Smooth muscle cell of the brain vasculature (primary cell): ENCODE measurements at places on chromosomes 5 and 9.

DNA sequence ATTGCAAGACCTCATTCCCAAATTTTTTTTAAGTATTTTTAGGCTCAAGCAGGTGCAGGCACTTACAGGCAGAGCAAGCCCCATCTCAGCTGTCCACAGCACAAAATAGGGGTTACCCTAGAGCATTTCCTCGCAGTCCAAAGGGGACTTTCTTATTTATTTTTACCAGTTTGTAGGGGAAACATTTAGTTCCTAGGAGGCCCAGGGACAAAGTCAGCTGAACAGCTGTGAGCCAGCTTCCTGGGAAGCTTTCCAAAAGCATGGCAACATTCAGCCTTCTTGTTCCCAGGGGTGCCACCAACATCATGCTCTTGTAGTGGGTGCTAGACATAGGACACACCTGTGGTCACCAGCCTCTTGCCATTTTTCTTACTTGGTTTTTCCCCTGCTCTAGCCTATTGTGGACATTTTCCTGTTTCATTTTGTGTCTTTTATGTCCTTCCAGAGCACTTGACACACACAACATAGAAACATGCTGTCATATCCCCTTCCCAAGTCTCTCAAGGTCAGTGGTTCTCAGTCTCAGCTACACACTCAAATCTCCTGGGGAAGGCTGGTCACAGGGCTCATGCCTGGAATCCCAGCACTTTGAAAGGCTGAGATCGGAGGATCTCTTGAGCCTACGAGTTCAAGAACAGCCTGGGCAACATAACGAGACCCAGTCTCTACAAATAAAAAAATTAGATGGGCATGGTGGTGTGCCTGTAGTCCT lies 38.2 kb downstream of the HAVCR1 start:
- no peak for DNase-seq

DNA sequence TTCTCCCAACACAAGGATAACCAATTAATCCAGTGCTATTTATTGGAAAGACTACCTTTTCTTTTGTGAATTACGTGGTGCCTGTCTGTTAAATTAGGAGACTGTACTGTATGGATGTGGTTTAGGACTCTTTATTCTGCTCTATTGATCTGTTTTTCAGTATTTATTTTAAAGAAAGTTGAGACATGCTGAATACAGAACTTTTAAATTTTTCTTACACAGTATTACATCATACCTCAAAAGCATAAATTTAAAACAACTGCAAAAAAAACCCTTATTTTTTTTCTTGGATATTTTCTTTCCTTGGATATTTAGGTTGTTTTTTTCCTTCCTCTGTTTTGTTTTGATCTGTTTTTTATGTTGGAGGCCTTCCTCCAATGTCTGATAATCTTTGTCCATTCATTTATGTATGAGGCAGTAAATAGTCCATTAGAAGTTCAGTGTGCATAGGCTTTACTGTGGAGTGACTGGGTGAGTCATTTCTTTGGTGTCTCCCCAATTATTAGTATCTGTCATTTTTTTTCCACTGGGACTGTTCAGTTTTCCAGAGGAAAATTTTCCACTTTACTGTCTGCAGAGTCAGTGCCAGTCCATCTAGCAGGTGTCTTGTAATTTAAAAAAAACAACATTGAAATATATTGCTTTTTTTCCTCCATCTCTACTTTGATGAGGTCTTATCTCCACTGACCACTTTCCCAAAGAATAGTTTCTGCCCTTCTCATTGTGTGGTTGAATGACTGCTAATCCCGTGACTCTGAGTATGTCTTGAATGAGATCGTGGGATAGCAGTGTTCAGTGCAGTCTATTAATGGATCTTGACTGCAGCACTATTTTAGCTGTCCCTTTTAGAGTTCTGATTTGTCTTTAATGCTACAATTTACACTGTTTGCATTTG lies 15.2 kb downstream of the CYSTM1 start:
- no peak for DNase-seq

DNA sequence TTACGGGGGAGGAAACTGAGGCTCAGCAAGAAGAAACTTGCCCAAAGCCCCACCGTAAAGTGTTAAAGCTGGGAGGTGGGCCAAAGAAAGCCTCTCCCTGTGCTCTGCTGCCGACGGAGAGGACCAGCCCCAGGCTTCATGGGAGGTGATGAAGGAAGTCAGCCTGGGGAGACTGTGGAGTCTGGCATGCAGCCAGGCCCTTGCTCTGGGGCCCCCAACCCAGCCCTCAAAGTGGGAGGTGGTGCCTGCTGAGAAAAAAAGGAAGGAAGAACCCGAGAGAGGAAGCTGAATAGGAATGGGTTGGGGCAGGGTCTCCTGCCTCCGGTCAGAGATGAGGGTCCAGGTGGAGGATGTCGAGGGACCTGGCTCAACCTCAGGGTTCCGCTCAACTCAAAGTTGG lies 3.8 kb downstream of the RNF44 start:
- DNase-seq: no peak

- DNase-seq: peak; percentile 72
Measured at GRCh38 chr5:177006265-177006972, at the start of gene UIMC1. UIMC1 (minus strand) TSS chr5:177006779; CDS start chr5:176982615, 24,164 bp downstream.

DNA sequence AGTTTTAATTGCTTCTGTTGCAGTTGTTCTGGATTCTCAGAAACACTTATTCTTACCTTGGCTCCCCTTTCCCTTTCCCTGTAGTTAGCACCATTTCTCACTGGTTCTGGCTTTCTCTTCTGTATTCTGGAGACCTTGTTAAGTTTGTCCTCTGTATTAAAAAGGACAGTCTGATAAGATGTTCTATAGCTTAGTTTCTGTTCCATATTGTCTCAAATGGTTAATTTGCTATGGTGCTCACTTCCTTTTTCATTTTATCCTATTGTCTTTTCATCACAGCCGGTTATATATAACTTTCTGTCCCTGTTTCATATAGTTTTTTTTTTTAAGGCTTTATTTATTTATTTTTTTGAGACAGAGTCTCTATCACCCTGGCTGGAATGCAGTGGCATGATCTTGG lies 41.4 kb upstream of the KIAA1958 start:
- no peak for DNase-seq

DNA sequence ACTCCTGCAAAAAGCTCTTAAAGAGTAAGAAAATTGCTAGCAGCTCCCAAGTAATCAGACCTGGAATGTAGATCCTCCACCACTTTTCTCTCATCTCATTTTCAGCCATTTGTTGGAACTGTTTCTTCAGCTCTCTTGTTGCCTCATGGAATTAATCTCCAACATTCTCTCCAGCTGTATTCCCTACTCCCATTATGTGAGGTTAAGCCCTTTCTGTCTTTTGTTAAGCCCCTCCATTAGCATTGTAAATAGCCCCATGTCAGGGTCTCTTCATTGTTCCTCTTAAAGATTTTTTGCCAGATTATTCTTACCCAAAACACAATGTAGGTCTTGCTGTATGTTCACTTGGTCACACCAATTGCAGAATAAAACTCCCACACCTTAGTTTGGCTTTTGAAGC lies 119.8 kb downstream of the PLPPR1 start:
- no peak for DNase-seq

DNA sequence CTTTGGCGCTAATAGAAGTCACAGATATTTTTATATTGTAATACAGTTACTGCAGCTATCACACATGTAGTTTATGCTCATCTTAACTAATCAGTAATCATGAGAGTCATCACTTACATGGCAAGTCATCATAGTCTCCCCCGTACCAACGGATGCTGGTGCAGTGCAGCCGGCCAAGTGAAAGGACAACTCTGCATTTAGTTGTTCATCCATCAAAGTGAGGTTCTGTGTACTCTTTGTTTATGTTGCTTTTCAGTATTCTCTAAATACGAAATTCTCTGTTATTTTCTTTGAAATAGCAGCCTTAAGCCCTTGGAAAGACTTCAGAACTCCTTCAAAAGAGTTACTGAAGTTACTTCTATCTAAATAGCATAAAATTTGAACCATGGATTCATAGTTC lies 216.7 kb downstream of the CCDC171 start:
- DNase-seq: no peak

- DNase-seq: no peak
Measured at GRCh38 chr9:2889023-2889422, 45.1 kb upstream of the PUM3 start.

DNA sequence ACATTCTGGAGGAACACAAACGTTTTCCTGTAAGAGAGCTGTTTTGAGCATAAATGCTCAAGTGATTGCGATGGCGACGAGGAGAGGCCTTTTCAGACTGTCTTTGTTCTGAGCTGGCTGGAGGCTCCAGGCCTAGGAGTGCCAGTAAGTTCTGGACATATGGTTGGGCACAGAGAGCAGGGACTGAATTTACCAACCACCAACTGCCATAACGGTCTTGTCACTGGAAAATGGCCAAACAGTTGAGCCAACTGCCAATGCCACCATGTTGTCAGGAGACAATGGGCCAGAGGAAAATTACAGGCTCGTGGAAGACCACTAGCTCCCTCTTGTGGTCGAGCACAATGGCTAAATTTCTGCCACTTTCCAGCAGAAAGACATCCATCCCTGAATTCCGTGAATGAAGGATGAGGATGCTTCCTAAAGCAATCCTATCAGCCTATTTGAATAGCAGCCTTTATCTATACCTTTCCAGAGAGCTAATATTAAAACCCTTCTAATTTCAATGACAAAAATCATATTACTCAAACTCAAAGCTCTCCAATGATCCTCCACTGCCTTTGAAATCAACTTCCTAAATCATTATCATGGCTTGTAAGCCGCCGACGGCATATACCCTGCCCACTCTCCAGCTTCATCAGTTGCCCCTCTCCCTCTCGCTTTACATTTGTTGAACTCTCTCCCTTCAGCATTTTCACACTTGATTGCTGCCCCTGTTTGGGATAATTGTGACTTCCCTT lies 66.9 kb upstream of the GLIS3 start:
- no peak for DNase-seq

GRCh38 chr9:1231998-1232919 lies 182.1 kb downstream of the DMRT2 start:
- DNase-seq: peak; percentile 52
